Activated CD4-positive, CD25-positive, alpha-beta regulatory T cell (primary cell): ENCODE measurements at places on chromosomes 5 and 9.

- DNase-seq: no peak
Observed at GRCh38 chr9:19074229-19074628, 25.0 kb downstream of the RRAGA start.

DNA sequence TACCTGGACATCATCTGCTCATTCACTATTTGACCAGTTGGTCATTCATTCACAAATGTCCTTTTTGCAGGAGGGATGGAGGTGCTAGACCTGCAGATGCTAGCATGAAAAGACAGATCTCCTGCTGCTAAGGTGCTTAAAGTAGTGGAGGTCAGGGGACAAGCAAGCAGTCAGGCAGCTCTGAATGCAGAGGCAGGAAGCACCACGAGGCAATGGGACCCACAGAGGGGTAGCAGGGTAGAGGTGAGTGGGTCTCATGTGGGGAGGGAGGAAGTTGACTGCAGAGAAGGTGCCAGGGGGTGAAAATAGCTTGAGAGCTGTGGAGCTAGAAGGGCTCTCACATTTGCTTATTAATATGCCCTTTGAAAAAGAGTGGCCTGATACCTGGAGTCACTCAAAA lies 25.2 kb downstream of the FXN start:
- DNase-seq: no peak

DNA sequence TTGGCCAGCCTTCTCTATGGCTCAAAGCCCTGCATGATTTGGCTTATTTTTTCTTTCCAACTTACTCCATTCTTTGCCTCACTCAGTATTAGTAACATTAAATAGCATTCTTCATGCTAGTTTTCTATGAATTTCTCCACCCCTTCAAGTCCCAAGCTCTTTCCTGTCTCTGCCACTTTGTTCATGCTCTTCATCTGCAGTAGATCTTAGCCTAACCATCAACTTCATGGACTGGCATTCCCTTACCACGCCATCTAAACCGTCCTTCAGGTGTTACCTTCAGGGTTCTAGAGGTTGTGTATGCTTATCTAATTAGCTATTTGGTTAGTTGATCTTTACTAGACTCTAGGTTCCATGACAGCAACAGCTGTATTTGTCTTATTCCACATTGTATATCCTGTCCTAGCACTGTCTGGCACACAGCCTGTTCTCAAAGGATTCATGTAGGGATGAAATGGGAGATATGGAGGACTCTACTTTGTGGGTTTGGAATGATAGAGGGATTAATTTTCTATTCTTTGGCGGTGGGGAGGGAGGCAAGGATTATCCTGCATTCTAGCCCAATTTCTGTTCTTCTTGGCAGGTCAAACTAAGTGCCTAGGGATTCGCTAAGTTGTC lies 26.4 kb downstream of the TMEM167A start:
- DNase-seq: no peak

- DNase-seq: no peak
Observed at GRCh38 chr9:132187121-132187620, 25.3 kb downstream of the NTNG2 start.

DNA sequence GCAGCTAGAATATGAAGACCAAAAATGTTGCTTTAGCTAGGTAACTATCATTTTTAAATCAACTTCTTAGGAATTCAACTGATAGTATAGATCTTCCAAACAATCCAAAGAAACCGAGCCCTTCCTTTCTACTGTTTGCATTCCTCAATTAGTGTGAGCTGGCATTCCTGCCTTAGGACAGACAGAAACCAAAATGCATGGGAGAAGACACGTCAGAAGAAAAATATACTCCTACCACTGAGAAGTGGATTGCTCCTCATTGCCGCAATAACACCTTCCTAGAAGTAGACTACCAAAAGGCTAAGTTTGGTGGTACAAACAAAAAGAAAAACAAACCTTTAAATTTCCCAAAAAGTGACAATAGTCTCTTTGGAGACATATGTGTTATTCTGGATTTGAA lies 440.0 kb downstream of the SEMA5A start:
- DNase-seq: no peak

DNA sequence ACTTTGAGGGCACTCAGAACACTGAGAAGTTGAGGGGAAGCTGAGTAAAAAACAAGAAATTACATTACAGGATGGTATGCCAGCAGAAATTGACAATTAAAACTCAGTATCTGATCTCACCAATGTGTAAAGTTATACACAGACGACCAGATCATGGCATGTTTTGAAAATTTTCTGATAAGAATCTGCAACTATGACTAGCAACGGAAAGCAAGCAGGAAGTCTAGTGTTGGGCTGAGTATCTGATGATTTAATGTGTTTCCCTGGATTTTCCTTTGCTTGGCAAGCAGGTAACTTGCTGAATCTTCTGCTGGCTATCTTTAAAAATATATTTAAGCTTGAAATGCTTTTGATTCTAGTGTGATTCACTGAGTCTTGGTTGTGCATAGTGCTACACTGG lies 5.2 kb upstream of the GCNT4 start:
- no peak for DNase-seq

GRCh38 chr9:136748666-136749611 lies 614 bp upstream of the LCN6 start:
- DNase-seq: no peak

- no peak for DNase-seq
Observed at GRCh38 chr5:176514244-176514950, 22.8 kb downstream of the RNF44 start.

GRCh38 chr9:23849379-23850035 lies 23.5 kb upstream of the ELAVL2 start:
- no peak for DNase-seq

DNA sequence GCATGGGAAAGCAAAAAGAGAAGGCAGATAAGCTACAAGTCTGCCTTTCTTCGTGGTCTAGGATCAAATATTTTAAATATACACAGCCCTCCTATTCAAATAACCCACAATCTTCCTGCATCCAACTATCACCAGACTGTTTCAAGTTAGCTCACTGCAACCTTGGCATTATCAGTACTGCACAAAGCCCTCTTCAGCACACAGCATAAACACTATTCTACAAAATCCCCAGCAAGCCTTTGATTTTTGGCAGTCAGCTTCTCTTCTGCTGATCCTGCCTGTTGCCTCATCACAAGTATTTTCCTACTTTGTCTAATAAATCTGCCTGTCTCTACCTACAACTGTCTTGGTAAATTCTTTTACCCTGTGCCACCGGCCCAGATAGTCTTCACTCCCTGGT lies 142.9 kb downstream of the COX7C start:
- no peak for DNase-seq
